Vagina (tissue), 2 donors: ENCODE measurements at places on chromosomes 3 and 15.

DNA sequence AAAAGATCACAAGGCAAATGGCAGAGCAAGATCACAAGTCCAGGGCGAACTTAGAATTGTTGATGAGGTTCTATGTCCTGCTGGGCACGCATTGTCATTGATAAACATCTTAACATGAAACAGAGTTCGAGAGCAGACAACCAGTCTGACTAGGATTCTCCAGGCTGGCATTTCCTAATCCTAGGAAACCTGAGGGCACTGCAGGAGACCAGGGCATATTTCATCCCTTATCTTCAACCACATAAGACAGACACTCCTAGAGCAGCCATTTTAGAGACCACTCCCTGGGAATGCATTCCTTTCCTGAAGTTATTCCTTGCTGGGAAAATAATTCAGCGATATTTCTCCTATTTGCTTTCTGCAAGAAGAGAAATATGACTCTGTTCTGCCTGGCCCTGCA lies 1199.9 kb downstream of the SI start:
- H3K4me3 ChIP-seq, result no peak overlapping the region
- no peaks in the 10 kb centered on the region for H3K27me3 ChIP-seq
- no peak for DNase-seq
- H3K27ac ChIP-seq, result no peak overlapping the region
- H3K36me3 ChIP-seq, result no peaks in the 10 kb centered on the region

GRCh38 chr3:166123576-166123975 lies 286.4 kb upstream of the BCHE start:
- no peak overlapping the region for H3K27ac ChIP-seq
- H3K4me3 ChIP-seq, result no peak overlapping the region
- no peaks in the 10 kb centered on the region for H3K4me1 ChIP-seq
- no peak for DNase-seq

DNA sequence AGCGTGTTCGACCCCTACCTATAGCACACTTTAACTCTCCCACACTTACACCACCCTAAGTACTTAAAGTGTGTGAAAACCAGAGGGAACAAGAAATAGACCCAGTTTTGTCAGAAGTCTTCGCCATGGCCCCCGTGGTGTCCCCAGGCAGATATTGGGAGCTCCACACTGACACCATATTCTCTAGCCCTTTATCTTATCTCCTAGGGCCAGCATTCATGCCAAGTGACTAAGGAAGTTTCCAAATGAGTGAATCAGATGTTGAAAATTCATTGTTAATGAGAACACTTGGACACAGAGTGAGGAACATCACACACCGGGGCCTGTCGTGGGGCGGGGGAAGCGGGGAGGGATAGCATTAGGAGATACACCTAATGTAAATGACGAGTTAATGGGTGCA lies 31.8 kb downstream of the P3H2 start:
- DNase-seq, result no peak
- no peak overlapping the region for H3K4me3 ChIP-seq
- peaks cover 18% of the 10 kb centered on the region for H3K4me1 ChIP-seq
- no peaks in the 10 kb centered on the region for H3K36me3 ChIP-seq

DNA sequence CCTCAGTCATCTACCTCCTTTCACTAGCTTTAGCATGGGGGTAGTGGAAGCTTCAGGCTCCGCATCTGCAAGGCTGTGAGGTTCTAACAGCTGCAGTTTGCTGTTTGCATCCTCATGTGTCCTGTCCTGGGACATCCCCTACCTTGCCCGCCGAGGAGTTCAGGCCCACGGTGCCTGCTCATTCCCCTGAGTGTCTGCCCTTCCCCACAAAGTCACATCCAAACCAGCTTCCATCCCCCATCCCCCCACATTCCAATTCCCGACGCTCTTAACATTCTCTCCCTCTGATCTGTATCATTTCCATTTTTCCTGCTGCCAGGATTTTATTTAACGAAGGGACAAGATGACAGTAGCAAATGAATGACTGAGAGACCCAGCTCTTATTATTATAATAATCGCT lies 43.8 kb downstream of the HRH1 start:
- no peak for DNase-seq
- H3K4me1 ChIP-seq, result peaks cover 72% of the 10 kb centered on the region
- H3K36me3 ChIP-seq, result no peaks in the 10 kb centered on the region
- no peak overlapping the region for H3K4me3 ChIP-seq
- H3K27ac ChIP-seq, result peak overlapping the region; percentile 52

GRCh38 chr3:43707998-43708397 lies 17.3 kb downstream of the ABHD5 start:
- peaks cover 27% of the 10 kb centered on the region for H3K4me1 ChIP-seq
- H3K27me3 ChIP-seq, result no peaks in the 10 kb centered on the region
- no peak overlapping the region for H3K4me3 ChIP-seq
- no peak overlapping the region for H3K27ac ChIP-seq

DNA sequence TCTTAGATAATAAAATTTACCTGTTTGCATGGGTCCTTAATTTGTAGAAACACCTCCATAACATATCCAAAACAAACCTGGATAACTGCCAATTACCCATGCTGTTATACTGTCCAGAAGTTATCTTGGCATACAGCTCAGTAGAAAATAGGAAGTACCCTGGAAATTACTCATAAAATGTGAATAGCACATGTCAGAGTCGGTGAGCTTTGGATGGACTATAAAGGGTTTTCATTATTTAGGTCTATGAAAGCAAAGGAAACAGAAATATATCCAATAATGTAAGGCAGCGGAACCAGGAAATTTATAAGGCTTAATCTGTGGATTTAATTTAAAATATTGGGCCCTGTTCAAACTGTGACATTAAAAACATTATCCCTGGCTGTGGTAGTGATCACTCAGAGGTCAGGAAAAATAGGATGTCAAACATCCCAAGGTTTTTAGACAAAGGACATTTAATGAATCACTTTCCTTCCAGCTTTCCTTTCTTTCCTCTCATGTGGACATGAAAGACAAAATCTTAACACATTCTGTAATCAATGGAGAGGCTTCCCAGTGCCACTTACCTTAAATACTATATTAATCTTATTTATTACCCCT lies 459.0 kb upstream of the DPH6 start:
- no peaks in the 10 kb centered on the region for H3K27me3 ChIP-seq
- H3K4me3 ChIP-seq, result no peak overlapping the region
- no peaks in the 10 kb centered on the region for H3K36me3 ChIP-seq
- no peak for DNase-seq

- H3K27ac ChIP-seq, result no peak overlapping the region
- DNase-seq, result no peak
- no peaks in the 10 kb centered on the region for H3K27me3 ChIP-seq
- H3K36me3 ChIP-seq, result no peaks in the 10 kb centered on the region
These were observed 62.5 kb downstream of the ALCAM start for GRCh38 chr3:105429034-105429762.

DNA sequence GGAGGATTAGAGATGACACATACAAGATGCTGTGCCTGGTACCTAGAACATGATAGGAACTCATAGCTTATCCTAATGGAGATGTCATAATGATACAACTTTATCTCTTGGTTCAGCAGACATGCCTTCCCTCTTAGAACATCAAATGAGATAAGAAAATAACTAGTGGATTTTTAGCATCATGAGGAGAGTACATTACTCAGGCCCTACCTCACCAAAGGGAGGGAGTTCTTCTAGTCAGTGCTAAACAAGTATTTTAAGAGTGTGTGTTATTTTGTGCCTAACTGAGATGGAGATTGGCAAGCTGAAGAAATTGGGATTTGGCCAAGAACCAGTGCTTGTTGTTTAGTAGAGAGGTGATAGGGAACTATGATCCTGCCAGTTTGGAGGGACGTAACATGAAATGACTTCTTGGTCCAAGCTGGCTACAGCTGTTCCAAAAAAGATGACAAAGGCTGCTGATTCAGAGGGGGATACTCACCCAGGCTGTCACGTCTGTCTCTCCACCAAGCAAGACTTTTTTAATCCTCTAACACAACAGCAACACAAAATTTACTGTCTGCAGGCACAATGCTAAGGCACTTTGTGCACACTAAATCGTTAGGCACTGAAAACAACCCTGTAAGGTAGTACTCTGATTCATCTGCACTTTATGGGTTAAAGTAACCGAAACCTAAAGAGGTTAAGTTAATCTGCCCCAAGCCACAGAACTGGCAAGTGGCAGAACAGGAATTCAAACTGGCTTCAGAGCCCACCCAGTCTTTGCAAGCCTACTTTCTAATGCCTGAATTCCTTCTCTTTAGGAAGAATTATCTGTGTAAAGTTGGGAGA lies 126.5 kb downstream of the CMSS1 start:
- H3K4me3 ChIP-seq, result no peak overlapping the region
- H3K27ac ChIP-seq, result no peak overlapping the region
- DNase-seq, result no peak
- H3K36me3 ChIP-seq, result no peaks in the 10 kb centered on the region

GRCh38 chr3:44186712-44187111 lies 55.0 kb upstream of the TOPAZ1 start:
- H3K27ac ChIP-seq, result no peak overlapping the region
- DNase-seq, result no peak
- no peaks in the 10 kb centered on the region for H3K4me1 ChIP-seq
- no peaks in the 10 kb centered on the region for H3K36me3 ChIP-seq

GRCh38 chr15:45458746-45459403 lies 63.7 kb downstream of the SLC30A4 start:
- H3K36me3 ChIP-seq, result no peaks in the 10 kb centered on the region
- peaks cover 17% of the 10 kb centered on the region for H3K4me1 ChIP-seq
- no peaks in the 10 kb centered on the region for H3K27me3 ChIP-seq

- no peak overlapping the region for H3K27ac ChIP-seq
- H3K4me3 ChIP-seq, result no peak overlapping the region
- no peaks in the 10 kb centered on the region for H3K4me1 ChIP-seq
- DNase-seq, result no peak
- H3K36me3 ChIP-seq, result peaks cover 15% of the 10 kb centered on the region
These were observed 157.1 kb downstream of the RSRC1 start for GRCh38 chr3:158267015-158267414.

- no peak overlapping the region for H3K27ac ChIP-seq
- H3K27me3 ChIP-seq, result no peaks in the 10 kb centered on the region
- H3K4me1 ChIP-seq, result no peaks in the 10 kb centered on the region
These were observed 199.8 kb downstream of the WDR72 start for GRCh38 chr15:53559364-53560277.

GRCh38 chr3:88364926-88365325 lies 215.2 kb downstream of the C3orf38 start:
- no peak overlapping the region for H3K4me3 ChIP-seq
- no peak for DNase-seq
- no peaks in the 10 kb centered on the region for H3K4me1 ChIP-seq
- no peaks in the 10 kb centered on the region for H3K27me3 ChIP-seq
- no peaks in the 10 kb centered on the region for H3K36me3 ChIP-seq

DNA sequence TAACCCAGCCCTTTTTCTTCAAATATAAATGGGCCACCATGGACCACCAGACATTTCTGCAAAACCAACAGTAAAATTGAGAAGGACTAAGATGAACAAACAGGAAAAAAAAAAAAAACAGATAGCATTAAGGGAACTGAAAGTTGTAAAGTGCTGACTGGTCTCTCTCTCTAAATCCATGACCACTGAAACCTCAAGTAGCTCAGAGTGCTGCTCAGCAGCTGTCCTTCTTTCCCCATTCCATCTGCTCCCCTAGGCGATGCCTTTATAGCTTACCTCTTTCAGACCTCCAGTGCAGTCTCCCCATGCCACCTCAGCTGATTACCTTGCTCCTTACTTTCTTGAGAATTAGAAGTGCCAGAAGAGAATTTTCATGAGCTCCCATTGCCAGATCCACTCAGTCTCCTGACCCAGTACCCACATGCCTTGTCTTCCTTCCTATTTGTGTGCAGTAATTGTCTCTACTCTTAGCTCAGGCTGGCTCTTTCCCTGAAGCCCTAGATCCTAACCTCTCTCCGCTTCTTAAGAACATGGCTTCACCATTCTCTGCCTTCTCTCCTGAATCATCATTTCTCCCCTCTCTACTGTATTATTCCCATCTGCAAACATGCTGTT lies 23.9 kb upstream of the XIRP1 start:
- H3K27me3 ChIP-seq, result no peaks in the 10 kb centered on the region
- no peaks in the 10 kb centered on the region for H3K36me3 ChIP-seq
- no peak overlapping the region for H3K4me3 ChIP-seq
- DNase-seq, result no peak

GRCh38 chr15:74843891-74844299 lies 939 bp upstream of the ULK3 start:
- peak overlapping the region; percentile 85 for H3K27ac ChIP-seq
- peaks cover 41% of the 10 kb centered on the region for H3K4me1 ChIP-seq
- H3K4me3 ChIP-seq, result peak overlapping the region; percentile 71
- no peaks in the 10 kb centered on the region for H3K27me3 ChIP-seq
- H3K36me3 ChIP-seq, result no peaks in the 10 kb centered on the region

DNA sequence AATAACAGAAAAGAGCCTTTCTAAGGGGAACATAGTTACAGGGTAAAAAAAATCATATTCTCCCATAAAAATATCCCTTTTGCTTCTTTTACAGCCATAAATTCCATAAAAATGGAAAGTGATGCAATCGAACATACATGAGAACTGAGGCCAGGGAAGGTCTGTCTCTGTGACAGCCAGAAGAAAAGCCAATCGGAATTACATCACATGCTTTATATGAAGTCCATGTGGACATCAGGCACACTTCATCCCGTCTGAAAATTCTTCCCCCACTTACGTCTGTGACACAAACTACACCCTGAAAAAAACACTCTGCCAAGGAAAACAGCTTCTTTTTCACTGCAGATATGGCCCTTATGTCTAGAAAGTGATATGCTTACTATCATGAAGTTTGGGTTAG lies 323.5 kb downstream of the ERC2 start:
- no peak overlapping the region for H3K27ac ChIP-seq
- no peak for DNase-seq
- no peaks in the 10 kb centered on the region for H3K4me1 ChIP-seq
- H3K27me3 ChIP-seq, result no peaks in the 10 kb centered on the region
- no peaks in the 10 kb centered on the region for H3K36me3 ChIP-seq

DNA sequence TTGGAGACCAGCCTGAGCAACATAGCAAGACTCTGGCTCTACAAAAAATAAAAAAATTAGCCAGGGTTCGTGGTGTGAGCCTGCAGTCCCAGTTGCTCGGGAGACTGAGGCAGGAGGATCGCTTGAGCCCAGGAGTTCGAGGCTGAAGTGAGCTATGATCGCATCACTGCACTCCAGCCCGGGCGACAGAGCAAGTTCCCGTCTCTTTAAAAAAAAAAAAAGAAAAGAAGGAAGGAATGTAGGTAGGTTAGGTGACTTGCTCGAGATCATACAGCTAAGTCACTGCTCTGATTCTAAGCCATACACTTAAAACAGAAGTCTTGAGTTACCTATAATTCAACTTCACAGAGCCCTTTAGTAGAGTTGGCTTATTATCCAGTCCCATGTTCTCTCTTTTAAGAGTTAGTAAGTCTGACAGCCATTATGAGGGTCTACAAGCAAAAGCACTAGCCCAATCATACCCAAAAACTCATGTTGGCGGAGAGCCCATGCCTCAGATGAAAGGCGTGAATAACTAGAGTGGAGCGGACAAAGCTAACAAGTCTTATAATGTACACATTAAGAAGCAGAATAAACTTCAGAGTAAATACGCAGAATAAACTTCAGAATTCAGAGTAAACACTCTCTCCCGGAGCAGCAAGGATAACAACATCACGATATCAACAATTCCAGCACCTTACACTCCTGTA lies 768 bp downstream of the AAGAB start:
- peak overlapping the region; percentile 92 for H3K4me3 ChIP-seq
- peaks cover 24% of the 10 kb centered on the region for H3K4me1 ChIP-seq
- H3K36me3 ChIP-seq, result no peaks in the 10 kb centered on the region
- no peak for DNase-seq
